Head of caudate nucleus (tissue), 42 donors: ENCODE measurements at places on chromosomes 4 and X.

DNA sequence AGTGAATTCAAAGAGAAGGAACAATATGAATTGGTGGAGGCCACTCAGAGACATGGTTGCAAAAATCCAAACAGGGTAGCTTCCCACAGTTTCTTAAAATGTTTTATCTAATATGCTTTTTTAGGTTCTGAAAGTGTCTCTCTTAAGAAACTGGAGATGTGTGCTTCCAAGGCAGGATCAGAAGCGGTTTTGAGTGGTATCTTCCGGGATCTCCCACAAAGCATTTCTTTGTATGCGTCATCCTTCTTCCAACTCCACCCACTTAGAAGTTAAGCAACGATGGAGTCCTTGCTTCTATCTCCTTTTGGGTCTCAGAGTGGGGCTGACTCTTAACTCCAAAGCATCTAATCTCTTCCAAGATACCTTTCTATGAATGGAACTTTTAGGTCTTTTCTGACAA, 196.7 kb downstream of the MID1 start:
- DNase-seq: no peak

- DNase-seq: no peak
Observed at GRCh38 chr4:8538703-8539567, 41.3 kb upstream of the GPR78 start.

- DNase-seq: no peak
Observed at GRCh38 chr4:14303856-14304255, 676.3 kb upstream of the BOD1L1 start.

- DNase-seq: no peak
Observed at GRCh38 chr4:129218897-129219296, 122.9 kb downstream of the C4orf33 start.

GRCh38 chr4:128470492-128471053, 183.0 kb upstream of the PGRMC2 start:
- no peak for DNase-seq

- no peak for DNase-seq
Observed at GRCh38 chrX:24260842-24261550, 52.9 kb downstream of the SUPT20HL2 start.

DNA sequence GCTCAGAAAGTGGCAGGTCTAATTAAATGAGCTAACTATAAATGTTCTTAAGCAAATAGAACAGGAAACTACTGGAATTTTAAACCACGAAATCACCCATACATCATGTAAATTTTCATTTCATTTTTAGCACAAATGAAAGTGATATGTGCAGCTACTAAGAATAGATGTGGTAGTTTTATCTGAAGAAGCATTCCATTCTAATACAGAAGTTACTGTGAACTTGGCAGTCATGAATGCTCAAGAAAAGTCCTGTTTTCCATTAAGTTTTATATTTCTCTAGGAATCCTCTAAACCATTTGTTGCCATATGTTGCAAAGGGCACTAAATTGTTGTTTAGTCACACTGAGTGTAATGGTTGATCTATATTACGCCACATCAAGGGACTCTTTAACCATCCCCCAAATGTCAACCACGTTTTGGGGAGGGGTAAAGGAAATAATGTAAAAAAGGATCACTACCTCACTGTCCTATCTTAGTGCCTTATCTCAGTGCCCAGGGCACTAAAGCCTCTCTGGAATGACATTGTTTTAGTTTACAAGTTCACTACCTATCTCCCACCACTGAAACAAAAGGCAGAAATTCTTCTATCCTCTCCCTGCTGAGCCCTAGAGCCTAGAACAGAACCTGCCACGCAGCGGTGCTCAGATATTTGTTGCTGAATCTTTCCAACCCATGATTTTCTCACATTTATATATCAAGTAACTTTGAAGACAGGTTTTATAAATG, 118.0 kb downstream of the SHISA3 start:
- DNase-seq: no peak

- DNase-seq: no peak
Observed at GRCh38 chr4:104751468-104751867, 256.8 kb upstream of the CXXC4 start.

GRCh38 chrX:101415180-101416145, 7.4 kb downstream of the HNRNPH2 start:
- no peak for DNase-seq

- DNase-seq: no peak
Observed at GRCh38 chr4:34643476-34643875, 1600.8 kb downstream of the ARAP2 start.

- no peak for DNase-seq
Observed at GRCh38 chr4:24705016-24705753, 90.2 kb upstream of the SOD3 start.
